ENCODE measurements at places on chromosomes 1 and 21.

GRCh38 chr1:162207862-162208261 lies 138.4 kb downstream of the NOS1AP start:
- DNase-seq = no peak

- no peak for DNase-seq
These were observed 804.1 kb downstream of the USP25 start for GRCh38 chr21:16533692-16534407.

GRCh38 chr1:60866917-60867531 lies 215.3 kb upstream of the NFIA start:
- no peak for DNase-seq

- peak; percentile 2 for DNase-seq
These were observed 51.1 kb downstream of the ZNF326 start for GRCh38 chr1:90045853-90046563.

GRCh38 chr1:6690186-6690585 lies 11.4 kb downstream of the DNAJC11 start:
- no peak for DNase-seq

GRCh38 chr1:244092964-244093638 lies 42.0 kb downstream of the ZBTB18 start:
- DNase-seq = no peak

DNA sequence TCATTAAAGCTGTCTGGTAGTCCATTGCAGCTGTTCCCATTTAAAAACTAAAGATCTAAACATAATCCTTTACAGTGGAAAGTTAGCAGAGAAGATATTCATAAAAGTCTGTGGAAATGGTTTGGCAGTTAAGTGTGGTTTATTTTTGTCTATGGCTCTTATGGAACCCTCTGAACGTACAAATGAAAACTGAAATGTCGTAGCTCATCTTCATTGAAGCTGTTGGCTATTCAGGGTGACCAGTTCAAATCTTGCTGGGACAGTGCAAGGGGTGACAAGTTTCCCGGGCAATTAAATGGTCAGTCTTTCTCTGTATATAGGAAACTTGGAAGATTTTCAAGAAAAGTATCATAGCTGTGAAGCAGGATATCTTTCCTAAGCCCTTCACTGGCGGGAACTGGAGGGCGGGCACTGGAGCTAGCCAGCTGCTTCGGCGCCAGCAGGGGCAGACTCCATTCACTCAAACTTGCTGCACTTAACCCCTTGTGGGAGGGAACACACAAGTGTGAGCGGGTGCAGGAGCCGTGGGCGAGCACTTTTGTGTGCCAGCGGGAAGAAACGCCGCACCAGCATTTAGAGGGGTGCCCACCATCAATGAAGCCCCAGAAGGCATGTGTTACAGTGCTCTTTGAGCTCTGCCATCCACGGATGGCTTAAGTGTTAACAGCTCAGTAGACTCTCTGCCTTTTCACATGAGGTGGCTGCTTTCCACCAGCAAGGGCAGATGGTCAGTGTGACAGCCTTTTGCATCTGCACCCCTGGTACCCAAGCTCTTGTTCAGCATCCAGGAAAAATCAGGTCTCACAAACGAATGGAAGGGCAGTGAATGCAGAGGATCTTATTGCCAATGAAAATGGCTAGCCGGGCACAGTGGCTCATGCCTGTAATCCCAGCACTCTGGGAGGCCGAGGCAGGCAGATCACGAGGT lies 232.1 kb upstream of the KAZN start:
- no peak for DNase-seq

DNA sequence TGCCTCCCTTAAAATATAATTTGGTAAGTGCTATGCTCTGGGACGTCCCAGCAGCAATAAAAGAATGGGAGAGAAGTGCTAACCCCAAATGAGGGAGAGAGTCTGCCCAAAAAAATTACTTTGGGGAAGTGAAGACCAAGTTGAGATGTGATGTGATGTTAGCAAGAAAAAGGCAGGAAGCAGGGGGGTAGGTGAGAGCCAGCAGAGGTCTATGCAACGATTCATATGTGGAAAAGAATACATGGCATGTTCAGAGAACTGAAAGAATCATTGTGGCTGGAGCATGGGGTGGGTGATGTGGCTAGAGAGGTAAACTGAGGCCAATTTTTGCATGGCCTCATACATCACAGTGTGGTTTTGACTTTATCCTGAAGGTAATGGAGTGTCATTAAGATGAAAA lies 5.6 kb upstream of the CTPS1 start:
- no peak for DNase-seq

GRCh38 chr1:47591801-47592200 lies 154.0 kb downstream of the FOXD2 start:
- no peak for DNase-seq

DNA sequence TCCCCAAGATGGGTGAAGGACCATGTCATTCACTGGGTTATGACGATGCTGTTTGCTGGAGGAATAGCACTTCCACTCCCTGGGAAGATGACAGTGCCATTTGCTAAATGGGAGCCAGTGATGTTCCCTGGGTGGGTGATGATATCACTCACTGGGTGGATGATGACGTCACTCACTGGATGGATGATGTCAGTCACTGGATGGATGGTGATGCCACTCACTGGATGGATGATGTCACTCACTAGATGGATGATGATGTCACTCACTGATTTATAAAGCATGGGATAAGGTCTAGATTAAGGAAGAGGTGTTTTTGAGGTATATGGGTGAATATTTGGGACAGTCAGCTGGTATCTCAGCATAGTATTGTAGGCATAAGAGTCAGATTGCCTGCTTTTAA lies 457.2 kb downstream of the AJAP1 start:
- DNase-seq = no peak

DNA sequence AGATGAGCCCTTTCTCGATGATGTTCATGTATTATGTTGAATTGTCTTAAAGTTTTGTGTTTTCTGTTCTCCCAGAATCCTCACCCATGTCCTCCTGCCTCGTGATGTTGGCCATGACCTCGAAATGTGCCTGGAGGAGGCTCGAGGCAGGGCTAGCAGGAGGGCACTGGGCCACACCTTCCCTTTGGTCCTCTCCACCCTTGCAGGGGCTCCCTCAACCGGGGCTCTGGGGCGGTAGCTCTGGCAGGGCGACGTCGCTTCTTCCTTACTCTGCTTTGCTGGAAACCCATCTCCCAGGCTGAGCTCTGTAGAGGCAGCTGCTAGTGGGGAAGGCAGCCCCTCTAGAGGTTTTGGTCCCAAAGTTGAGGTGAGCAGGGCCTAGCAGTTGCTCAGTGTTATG lies 14.3 kb downstream of the TFF3 start:
- DNase-seq = no peak

DNA sequence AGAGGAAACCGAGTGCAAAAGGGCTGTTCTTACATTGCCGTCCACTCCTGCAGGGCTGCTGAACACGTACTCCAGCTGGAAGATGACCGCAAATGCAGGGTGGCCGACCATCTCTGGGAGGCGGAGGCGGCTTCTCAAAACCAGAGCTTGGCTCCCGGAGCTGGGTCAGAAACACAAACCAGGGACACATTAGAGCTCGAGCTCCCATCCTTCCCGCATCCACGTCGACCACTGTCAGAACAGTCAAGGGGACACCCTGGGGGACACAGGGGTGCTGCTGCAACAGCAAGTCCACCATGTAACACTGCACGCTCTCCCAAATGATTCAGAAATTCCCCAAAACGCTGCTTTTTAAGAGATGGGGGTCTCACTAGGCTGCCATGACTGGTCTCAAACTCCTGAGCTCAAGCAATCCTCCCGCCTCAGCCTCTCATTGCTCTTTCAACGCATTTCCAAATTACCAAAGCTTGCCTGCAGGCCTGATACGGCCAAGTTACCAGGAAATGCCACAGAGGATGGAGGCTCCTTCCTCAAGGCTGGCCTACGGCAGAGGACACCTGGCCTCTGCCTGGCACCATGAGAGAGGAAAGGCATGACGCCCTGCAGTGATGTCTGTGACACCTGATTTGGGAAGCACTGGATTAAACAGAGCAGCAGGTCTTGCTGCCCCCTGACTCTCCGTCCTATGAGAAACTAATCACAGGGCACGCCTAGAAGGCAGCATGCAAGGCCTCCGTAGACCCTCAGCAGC lies 45.0 kb downstream of the NPHP4 start:
- DNase-seq = no peak

GRCh38 chr1:83500987-83501591 lies 497.8 kb downstream of the TTLL7 start:
- no peak for DNase-seq

DNA sequence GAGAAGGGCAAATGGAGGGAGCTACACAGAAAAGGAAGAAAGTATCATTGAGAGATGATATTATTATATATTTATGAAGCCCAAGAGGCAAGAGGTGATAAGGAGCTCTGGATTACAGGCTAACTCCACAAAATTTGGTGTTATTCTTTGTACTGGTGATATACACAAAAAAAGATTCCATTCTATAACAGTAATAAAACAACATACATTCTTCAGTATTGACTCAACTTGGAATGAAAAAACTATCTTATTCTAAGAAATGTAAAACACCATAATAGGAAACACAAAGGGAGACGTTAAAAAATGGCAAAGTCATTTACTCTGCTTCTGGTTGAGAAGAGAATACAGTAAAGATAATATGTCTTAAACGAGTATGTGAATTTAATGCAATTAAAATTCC lies 99.4 kb downstream of the TEX35 start:
- no peak for DNase-seq

- DNase-seq = no peak
These were observed 109.2 kb downstream of the TTLL7 start for GRCh38 chr1:83889707-83890106.

- peak; percentile 61 for DNase-seq
These were observed 122.3 kb downstream of the XCL2 start for GRCh38 chr1:168421399-168422004.

GRCh38 chr21:28793043-28793442 lies 199.6 kb downstream of the LTN1 start:
- no peak for DNase-seq

GRCh38 chr1:248821101-248821500 lies 4.6 kb downstream of the SH3BP5L start:
- DNase-seq = no peak

DNA sequence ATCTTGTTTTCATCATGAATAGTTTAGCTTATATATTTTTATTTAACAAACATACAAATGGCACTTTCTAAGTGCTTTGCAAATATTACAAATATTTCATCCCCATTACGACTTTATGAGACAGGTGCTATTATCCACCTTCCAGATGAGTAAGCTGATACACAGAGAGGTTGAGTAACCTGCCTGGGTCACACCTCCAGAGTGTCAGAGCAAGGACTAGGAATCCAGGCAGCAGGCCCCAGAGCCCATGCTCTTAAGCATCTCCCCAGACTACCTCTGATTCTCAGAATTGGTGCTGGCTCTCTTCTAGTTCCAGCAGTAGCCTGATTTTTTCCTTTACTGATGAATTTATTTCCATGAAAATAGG lies 40.0 kb downstream of the EPHB2 start:
- no peak for DNase-seq

DNA sequence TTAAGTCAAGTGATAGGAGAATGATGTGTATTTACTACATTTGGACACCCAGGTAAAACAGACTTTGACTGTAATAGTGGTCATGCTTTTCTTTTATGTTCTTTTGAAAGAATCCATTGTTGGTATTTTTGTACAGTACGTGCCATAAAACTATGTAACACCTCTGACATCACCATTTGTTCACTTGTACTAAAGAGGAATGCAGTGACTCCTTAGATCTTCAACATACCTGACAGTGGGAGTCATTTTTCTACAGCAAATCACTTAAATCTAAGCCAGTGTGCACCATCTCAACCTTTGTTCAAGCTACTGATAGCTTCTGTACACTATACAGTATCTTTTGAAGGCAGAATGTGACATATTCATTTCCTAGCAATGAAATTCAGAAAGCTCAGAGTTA lies 6.3 kb upstream of the PLD5 start:
- DNase-seq = no peak

DNA sequence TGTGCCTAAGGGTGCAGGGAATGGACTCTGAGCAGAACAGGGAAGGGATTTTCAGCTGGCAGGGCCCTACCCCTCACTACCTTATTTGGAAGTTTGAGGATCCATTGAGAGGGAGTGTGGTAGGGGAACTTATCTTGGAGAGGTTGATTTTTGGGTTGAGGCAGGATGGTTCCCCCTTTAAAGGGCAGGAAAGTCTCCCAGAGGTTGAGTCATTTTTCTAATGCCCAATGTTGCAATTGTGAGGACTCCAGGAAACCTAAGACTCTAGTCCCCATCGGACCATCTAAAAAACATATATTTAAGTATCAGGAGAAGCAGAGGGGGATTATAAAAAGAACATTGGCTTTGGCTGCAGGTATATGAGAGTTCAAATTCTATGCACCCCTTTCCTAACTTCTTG lies 47.3 kb downstream of the SAMD13 start:
- no peak for DNase-seq

GRCh38 chr1:3530086-3530925 lies 75.8 kb downstream of the ARHGEF16 start:
- no peak for DNase-seq

DNA sequence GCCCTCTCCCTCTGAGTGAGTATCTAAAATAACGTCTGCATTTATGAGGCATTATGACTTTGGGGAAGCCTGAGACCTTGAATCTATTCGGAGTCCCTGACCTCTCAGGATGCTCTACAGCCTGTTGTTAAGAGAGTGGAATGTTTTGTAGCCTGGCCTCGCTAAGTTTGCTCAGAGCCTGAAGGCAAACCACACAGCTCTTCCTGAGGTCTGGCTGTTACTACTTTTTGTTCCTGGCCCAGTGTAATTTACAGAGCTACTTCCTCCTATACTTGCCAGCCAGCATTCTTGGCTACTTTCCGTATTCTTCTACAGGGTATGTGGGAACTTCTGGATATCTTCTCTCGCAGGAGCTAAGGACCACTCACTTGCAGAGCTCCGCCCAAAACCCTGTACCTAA lies 3.6 kb upstream of the ZMYM4 start:
- DNase-seq = no peak

DNA sequence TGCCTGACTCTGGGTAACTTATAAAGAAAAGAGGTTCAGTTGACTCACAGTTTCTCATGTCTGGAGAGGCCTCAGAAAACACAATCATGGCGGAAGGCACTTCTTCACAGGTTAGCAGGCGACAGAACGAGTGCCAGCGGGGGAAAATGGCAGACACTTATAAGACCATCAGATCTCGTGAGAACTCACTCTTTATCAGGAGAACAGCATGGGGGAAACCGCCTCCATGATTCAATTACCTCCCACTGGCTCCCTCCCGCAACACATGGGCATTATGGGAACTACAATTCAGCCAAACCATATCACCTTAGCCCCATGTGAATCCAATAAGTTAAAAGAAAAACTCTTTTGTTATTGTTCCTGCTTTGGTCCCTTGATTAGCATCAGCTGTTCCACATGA lies 725.2 kb downstream of the LRRIQ3 start:
- no peak for DNase-seq

DNA sequence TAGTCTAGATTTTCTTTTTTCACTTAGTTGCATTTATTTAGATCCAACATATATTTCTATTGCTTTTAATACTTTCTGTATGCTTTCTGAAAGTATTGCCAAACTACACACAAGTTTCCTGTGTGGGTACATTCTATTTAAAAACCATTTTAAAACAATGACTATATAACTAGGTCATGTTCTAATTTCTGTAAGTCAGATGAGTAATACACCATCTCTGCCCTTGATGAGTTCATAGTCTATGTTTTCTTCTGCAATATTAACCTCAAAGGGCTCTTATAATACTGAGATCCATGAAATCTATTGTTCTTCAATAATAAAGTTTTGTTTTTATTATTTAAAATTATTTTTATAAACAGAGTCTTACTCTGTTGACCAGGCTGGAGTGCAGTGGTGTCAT lies 68.3 kb downstream of the RNASEL start:
- DNase-seq = no peak
